ENCODE measurements at places on chromosomes 13 and 19.

GRCh38 chr19:23884363-23884762 lies 30.3 kb upstream of the ZNF726 start:
- no peak for DNase-seq

DNA sequence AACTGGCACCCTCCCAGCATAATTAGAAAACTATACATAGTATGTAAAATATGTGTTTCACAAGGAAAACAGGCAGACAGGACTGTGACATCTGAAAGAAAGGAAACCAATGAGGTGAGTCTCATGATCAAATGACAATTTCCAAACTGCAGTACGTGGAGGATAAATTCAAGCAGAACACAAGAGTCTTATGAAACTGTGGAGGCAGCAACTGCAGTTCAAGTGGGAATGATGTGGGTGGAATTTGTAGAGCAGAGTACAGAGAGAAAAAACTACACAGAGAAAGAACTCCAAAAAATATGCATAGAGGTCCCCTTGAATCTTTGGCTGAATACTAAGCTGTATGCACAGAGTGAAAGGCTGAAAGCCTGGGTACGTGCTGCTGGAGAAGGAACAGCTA lies 9.7 kb downstream of the SIGLEC6 start:
- no peak for DNase-seq

- no peak for DNase-seq
Observed at GRCh38 chr19:42474743-42475142, 32.0 kb upstream of the CXCL17 start.

- no peak for DNase-seq
Observed at GRCh38 chr13:98582947-98583346, 6.0 kb upstream of the STK24 start.

DNA sequence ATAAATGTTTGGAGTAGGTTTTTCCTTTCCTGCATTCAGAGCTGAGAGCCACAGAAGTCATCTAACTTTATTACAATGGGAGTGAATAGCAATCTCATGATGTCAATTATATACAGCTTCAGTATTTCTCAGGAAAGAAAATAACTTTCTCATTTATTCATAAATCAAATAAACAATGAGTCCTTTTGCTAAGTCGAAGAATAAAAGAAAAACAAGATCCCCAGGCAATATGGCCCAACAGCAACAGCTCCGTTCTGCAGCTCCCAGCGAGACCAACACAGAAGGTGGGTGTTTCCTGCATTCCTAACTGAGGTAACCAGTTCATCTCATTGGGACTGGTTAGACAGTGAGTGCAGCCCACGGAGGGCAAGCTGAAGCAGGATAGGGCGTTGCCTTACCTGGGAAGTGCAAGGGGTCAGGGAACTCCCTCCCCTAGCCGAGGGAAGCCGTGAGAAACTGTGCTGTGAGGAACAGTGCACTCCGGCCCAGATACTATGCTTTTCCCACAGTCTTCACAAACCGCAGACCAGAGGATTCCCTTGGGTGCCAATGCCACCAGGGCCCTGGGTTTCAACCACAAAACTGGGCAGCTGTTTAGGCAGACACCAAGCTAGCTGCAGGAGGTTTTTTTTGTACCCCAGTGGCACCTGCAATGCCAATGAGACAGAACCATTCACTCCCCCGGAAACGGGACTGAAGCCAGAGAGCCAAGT lies 128.2 kb downstream of the SLITRK1 start:
- DNase-seq = no peak

GRCh38 chr13:98803111-98803561 lies 50.7 kb upstream of the SLC15A1 start:
- DNase-seq = no peak

- DNase-seq = peak; percentile 33
Observed at GRCh38 chr19:44891016-44891882, at the start of gene TOMM40. TSS of gene TOMM40 (plus strand) at chr19:44891254. CDS start at chr19:44891416, 162 bp downstream.

DNA sequence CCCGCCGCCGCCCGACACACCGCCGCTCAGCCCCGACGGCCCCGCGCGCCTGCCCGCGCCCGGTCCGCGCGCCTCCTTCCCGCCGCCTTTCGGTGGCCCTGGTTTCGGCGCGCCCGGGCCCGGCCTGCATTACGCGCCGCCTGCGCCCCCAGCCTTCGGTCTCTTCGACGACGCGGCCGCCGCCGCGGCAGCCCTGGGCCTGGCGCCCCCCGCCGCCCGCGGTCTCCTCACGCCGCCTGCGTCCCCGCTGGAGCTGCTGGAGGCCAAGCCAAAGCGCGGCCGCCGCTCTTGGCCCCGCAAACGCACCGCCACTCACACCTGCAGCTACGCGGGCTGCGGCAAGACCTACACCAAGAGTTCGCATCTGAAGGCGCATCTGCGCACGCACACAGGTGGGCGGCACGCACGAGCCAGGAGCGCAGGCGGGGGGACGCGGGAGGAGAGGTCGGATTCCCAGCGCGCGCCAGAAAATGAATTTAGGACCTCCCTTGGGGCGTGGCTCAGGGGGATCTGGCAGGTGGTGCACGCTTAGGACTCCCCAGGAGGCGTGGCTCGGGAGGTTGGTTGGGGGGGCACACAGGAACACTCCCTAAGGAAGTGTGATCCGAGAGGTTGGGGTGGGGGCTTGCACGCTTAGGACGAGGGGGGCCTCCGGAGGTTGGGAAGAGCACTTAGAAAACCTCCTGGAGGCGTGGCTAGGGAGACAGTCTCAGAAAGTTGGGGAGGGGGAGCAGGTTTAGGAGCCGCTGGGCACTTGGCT lies 1.2 kb downstream of the KLF2 start:
- peak; percentile 57 for DNase-seq

GRCh38 chr19:1123381-1123780 lies 19.6 kb downstream of the GPX4 start:
- DNase-seq = no peak

DNA sequence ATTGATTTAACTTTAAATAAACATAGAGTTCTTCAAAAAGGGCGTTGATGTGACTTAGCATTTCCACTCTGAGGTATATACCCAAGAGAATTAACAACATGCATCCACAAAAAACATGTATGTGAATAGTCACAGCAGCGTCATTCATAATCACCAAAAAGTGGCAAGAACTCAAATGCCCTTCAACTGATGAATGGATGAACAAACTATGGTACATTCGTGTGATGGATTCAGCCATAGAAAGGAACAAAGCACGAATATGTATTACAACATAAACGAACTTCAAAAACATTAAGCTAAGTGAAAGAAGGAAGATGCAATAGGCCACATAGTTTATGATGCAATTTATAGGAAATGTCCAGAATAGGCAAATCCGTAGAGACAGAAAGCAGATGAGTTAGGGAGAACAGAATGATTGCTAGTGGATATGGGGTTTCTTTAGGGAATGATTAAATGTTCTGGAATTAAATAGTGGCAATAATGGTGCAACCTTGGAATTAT lies 72.3 kb upstream of the UQCRFS1 start:
- DNase-seq = no peak

DNA sequence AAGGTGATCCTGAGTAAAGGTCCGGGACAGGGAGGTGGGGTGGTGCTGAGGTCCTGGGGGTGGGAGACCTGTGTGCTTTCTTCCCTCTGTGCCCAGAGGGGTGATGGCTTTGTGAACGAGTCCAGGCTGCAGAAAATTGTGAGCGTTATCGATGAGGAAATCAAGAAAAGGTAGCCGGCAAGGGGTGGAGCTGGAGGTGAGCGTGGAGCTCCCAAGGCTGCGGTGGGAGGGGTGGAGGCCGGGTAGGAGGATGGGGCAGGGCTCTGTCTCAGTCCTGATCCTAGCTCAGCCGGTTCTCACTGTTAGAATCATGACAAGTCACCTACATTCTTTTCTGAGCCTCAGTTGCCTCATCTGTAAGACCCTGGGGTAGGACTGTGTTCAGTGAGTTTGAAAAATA lies 4.0 kb downstream of the SELENOV start:
- DNase-seq = no peak

DNA sequence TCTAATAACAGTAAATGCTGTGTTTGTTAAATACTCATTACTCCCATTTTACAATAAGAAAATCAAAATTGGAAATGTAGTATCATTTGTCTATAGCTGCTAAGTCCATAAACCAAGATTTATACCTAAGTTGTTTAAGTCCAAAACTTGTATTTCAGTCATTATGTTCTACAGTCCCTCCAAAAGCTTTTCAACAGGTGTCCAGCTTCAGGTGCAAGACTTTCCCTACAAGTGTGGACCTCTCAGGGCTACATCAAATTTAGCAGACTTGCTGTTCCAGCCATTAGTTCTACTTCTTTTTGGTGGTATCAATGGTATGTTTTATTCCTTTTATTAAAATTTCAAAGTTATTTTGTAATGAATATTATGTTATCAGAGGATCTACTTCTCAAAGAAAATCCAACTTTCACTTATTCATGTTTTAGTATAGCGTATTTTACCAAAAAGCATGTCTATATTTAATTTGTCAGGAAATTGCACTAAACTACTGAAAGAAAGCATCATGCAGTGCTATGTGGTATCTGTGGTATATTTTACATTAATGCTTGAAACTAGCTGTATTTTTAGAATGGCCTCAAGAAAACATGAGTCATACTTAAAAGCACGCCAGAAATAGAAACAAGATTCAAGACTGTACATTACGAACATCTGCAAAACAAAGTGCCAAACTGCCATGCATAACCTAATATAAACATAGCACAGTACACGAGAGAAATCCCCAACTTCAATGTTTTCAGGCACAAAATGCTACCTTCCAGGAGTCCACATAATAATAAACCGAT lies 44.5 kb downstream of the VWA8 start:
- peak; percentile 94 for DNase-seq

DNA sequence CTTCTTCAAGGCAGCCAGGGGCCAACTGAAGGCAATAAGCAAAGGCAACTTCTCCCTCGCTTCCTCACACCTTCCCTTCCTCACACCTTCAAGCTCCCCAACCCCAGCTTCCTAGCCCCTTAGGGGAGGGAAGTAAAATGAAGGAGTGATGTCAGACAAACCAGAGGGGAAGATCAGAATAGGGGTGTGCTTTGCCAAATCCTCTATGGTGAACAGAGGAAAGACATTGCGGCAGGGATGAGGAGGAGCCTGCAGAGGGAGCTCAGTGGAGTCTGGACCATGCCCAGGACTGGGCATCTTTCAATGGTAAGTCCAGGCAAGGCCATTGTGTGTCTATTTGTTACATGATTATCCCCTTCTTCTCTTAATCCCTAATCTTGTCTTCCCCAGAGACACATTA lies 164.0 kb downstream of the TSHZ3 start:
- DNase-seq = no peak

DNA sequence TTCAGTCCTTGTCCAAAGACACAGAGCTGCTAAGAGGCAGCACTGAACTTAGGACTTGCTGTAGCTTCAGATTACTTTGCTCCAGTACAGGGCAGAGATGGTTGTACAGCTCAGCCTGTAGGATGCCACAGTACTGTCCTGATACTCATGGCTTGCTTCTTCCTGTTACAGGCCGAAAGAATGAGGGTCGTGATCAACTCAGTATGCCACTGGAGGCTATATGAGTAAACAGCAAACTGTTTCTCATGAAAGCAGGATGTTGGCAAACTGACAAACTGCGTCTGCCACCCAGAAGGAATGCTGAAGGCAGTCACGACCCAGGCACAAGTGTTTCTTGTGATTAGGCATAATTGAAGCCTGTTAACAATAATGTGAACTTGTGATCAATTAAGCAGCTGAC lies 2.8 kb downstream of the ZNF749 start:
- no peak for DNase-seq

DNA sequence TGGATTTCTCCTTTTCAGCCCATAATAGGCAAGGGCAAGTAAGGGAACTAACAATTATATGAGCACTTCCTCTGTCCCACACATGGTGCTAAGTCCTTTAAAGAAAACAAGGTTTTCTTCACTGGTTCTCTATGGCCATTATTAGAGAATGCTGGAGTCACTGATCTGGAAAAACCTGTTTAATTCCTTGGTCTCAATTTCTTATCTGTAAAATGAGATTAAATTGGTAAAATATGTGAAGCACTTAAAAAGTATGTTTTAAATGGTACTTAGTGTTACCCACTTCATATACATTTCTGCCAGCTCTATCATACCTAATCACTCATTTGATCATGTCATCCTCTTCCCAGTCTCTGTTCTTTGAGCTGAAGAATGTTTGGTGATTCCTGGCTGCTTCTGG lies 39.4 kb downstream of the LRCH1 start:
- DNase-seq = no peak

DNA sequence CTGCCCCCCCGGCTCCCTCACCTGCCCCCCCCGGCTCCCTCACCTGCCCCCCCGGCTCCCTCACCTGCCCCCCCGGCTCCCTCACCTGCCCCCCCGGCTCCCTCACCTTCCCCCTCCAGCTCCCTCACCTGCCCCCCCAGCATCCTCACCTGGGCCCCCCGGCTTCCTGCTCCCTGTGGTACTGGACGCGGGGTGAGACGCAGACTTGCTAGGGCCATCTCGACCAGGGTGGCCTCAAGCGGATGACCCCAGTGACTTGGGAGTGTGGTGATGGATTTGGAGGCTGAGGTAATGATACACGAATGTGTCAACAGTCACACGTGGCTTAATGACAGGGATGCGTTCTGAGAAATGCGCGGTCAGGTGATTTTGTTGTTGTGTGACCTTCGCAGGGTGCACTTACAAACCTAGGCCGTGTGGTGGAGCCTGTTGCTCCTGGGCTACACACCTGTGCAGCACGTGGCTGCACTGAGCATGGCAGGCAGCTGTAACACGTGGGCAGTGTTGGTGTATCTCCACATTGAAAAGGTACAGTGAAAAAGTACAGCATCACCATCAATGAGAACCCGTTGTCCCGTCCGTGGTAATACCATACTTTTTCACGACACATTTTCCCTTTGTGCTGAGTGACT lies 197.8 kb downstream of the TEX29 start:
- peak; percentile 1 for DNase-seq

DNA sequence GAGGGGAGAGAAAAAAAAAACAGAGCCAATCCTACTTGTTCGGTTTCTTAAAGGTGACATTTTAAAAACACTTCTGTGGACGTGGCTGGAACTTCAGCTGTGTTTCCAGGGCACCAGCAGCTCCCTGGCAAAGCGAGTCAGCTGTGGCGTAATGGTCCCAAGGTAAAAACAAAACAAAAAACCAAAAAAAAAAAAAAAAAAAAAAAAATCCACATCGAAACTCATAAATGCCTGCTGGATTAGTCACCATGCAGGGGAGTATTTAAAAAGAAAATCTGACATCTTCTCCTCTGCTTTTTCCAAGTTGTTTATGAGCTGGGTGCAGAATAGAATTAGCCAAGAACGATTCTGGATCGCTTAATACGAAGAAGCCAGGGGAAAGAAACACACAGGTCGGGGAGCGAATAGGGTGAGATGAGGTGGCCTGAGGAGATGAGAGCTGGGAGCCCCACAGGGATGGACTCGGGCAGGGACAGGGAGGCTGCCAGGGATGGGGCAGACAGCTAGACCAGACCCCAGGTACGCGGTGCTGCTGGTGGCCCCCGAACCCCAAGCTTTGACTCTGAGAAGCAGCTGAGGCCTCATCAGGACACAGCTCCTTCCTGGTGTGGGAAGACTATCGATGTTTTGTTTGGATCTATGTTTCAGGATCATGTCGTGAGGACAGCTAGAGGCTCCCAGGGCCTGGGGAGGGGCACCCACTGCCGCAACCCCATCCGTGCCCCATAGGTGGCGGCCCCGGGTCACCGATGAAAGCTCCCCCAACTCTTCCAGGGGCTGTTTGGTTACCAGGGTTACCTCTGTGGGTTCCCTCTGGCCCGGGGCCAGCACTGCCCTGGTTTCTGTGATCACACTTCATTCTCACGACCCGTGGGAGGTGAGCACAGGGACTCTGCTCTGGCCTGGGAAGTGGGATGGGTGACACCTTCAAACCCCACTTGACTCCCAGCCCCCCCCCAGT lies 3.1 kb upstream of the CTXN1 start:
- peak; percentile 51 for DNase-seq

All from OCI-LY7 (cell line).